Stimulated activated CD4-positive, alpha-beta T cell treated with anti-CD3 and anti-CD28 coated beads, Interleukin-15, amount 100 ng/mL, for 1 hour (primary cell): ENCODE measurements at places on chromosomes 12 and 14.

DNA sequence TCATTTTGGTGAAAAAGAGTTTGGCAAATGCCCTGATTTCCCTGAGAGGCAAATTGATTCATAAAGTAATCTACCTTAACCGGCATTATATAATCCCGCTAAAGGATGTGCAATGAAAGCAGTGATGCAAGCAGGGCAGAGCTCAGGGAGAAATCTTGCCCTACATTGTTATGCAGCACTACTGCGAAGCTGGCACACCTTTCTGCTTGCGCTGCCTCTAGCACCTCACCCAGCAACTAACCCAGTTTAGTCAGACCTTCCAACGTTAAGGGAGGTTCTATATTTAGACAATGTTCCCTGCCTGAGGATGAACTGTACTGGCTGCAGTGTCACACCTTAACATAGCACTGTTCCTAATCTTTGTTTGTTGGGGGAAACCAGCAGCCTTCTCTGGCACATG lies 60.8 kb upstream of the CCDC196 start:
- no peak for DNase-seq

GRCh38 chr12:117590999-117591398 lies 229.6 kb upstream of the NOS1 start:
- DNase-seq: no peak

- DNase-seq: no peak
Measured at GRCh38 chr12:79732638-79733037, 41.9 kb upstream of the PAWR start.

DNA sequence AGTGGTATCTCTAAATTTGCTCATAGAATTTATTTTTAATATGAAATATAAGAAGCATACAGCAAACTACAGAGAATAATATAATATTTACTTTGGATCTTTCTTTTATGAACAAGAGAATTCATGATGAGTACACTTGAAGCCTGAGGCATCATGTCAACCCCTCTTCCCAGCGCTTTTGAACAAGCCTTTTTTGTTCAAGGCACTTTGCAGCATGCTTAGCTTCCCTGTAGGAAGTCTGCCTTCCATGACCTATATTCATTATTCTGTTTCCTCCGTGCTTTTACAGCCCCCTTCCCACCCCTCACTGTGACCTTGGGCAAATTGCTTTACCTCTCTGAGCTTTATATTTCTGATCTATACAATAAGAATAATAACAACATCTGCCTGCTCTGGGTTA lies 41.6 kb downstream of the SCN8A start:
- DNase-seq: no peak

- no peak for DNase-seq
Measured at GRCh38 chr14:22579236-22579635, 9.8 kb downstream of the DAD1 start.

- DNase-seq: no peak
Measured at GRCh38 chr12:59149995-59150642, 229.8 kb upstream of the LRIG3 start.

DNA sequence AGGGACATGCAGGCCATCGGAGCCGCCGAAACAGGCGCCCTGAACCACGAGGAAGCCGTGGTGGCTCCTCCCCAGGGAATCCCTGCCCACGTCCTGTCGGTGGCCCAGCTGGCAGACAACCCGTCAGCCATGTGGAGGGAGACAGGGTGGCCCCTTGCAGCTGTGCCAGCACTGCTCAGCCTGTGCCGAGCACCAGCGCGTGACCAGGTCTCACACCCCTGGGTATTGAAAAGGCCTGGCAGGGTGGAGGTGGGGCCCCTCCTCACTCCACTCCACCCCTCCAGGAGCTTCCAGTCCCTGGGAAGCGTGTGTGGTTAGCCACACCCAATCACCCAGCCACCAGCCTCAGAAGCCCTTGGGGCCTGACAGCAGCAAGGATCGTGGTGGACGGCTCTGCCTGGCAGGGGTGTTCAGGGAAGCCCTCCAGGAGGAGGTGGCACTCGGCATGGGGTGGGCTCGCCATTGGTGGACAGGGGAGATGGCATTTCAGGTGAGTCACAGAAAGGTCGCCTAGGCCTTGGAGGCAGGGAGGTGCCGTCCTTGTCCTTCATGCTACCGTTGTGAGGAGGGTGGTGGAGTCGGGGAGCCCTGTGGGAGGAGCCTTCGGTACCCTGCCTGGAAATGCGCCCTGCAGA lies 12.3 kb upstream of the DLK1 start:
- DNase-seq: no peak

GRCh38 chr14:74018174-74018585 lies 908 bp downstream of the ENTPD5 start:
- no peak for DNase-seq

GRCh38 chr12:118151755-118152154 lies 15.8 kb downstream of the PEBP1 start:
- DNase-seq: no peak

- no peak for DNase-seq
Measured at GRCh38 chr12:51941011-51941581, 10.4 kb upstream of the ACVR1B start.

- DNase-seq: no peak
Measured at GRCh38 chr12:75509621-75510020, 1.8 kb downstream of the KRR1 start.

DNA sequence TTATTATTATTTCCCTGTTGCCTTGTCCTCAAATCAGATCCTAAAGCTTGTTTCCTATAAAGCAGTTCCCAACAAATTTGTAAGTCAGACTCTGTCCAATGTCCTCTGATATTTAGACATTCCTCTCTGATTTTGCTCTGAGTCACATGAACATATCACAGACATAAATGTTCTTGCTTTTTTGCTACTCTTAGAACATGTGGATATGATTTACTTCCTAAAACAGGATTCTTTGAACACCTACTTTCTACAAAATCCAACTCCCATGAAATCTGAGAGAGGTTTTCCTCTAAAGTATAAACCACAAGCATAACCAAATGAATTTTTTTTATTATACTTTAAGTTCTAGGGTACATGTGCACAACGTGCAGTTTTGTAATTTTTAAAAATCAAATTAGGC lies 181.3 kb upstream of the SLC38A2 start:
- no peak for DNase-seq

- no peak for DNase-seq
Measured at GRCh38 chr12:508795-509194, 49.1 kb downstream of the B4GALNT3 start.

GRCh38 chr12:78611504-78611903 lies 253.1 kb upstream of the SYT1 start:
- DNase-seq: no peak

DNA sequence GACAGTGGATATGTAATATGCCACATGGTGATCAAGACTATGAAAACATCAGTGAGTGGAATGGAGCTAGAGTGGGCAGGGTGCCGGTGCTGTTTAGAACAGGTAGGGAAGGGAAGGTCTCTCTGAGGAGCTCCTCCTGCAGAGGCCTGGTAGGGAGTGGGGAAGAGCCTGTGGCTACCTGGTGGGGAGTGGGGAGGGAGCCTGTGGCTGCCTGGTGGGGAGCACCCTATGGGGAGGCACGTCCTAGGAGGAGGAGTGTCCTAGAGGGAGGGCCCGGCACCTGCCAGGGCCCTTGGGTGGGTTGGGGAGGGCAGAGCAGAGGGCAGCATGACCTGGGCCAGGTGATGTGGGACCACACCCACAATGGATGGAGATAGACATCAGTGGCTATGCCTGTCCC lies 122.6 kb downstream of the ADGRD1 start:
- DNase-seq: no peak

DNA sequence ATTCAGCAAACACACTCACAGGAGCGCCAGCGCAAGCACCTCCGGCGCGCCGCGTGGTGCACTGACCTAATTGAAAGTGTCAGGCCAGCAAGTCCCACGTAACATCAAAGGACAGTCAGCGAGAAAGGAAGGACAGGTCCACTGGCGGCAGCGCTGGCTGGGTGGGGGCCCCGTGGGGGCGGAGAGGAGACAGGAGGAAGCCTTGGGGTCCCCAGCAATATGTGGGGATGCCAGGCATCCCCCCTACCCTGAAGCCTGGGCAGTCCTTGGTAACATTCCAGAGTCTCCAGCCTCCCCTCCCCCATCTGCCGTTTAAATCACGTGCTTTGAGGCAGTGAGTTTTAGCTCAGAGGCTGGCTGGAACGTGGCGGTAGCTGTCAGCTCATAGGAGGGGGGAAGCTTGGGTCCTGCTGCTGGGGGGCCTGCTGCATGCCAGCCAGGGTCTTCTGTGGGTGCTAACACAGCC lies 159.2 kb downstream of the CALM1 start:
- DNase-seq: no peak

- DNase-seq: no peak
Measured at GRCh38 chr12:76694369-76694768, 69.5 kb upstream of the ZDHHC17 start.

GRCh38 chr14:100893228-100893601 lies 10.3 kb downstream of the RTL1 start:
- no peak for DNase-seq

- no peak for DNase-seq
Measured at GRCh38 chr14:42224053-42224888, 617.6 kb downstream of the LRFN5 start.

GRCh38 chr12:24562771-24563431 lies 386.0 kb downstream of the BCAT1 start:
- no peak for DNase-seq

GRCh38 chr12:94074980-94075629 lies 73.3 kb upstream of the PLXNC1 start:
- no peak for DNase-seq
